M059J (cell line): ENCODE measurements at places on chromosomes 7 and 10.

- peak; percentile 89 for DNase-seq
Observed at GRCh38 chr10:14416308-14416700, 85.6 kb upstream of the FRMD4A start.

- DNase-seq, result peak; percentile 9
Observed at GRCh38 chr7:14892961-14893360, 9.6 kb downstream of the DGKB start.

GRCh38 chr10:64396105-64396708, 875.0 kb downstream of the REEP3 start:
- DNase-seq, result peak; percentile 0

- DNase-seq, result no peak
Observed at GRCh38 chr10:53843736-53844362, 957.2 kb downstream of the PCDH15 start.

- peak; percentile 48 for DNase-seq
Observed at GRCh38 chr10:48444861-48445841, 138.7 kb downstream of the MAPK8 start.

GRCh38 chr10:75938380-75939122, 507.1 kb downstream of the LRMDA start:
- no peak for DNase-seq

GRCh38 chr7:151431768-151432311, 8.1 kb downstream of the CRYGN start:
- DNase-seq, result no peak

DNA sequence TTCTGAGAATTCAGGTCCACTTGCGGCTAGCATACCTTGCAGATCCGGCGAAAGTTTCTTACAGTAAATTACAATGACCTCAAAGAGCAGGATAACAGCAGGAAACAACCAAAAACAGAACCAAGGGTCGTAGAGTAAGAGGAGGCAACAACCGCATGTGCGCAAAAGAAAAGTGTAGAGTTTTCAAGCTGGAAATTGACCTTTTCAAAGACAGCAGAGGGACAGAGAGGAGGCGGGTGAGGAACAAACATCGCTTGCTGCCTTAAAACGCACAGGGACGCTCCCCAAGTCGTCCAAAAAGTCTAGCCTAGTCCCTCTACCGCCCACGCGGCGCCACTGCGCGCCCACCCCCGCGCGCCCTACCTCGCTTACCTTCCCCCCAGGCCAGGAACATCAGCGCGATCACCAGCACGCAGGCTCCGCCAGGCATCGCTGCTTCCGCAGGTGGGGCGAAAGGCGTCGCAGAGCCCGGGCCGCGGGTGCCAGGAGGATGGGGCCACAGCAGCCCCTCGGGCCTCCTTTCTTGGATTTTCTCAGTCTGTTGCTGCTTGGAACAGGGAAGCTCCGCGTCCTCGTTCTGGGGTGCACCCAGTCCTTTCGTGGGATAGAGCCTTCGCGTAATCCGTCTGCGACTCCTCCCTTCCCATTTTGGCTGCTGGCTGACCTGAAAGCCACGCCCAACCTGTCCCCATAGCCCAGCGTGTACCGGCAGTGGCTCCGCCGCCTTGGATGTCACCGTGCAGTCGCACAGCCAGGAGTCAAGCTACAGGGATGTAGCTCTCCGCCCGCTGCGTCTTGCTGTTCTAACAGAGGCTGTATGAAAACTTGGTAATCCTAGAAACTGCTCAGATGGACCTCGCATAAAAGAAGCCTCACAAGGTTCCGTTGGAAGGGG, at the start of gene VWDE:
Gene VWDE (minus strand): TSS at position 579 of the 895 bp plus-strand sequence. CDS start 149 bp downstream, at position 430.
- DNase-seq, result peak; percentile 69

- DNase-seq, result no peak
Observed at GRCh38 chr10:34157501-34157900, 657.6 kb downstream of the PARD3 start.
